ENCODE measurements at places on chromosomes 4 and X.

- DNase-seq, result no peak
Observed at GRCh38 chr4:34516524-34516923, 1727.8 kb downstream of the ARAP2 start.

GRCh38 chr4:86152454-86152853 lies 207.4 kb downstream of the MAPK10 start:
- DNase-seq, result no peak

- no peak for DNase-seq
Observed at GRCh38 chr4:173039617-173040577, 128.7 kb upstream of the GALNT7 start.

- DNase-seq, result peak; percentile 7
Observed at GRCh38 chr4:37953620-37954293, 6.4 kb upstream of the PTTG2 start.

DNA sequence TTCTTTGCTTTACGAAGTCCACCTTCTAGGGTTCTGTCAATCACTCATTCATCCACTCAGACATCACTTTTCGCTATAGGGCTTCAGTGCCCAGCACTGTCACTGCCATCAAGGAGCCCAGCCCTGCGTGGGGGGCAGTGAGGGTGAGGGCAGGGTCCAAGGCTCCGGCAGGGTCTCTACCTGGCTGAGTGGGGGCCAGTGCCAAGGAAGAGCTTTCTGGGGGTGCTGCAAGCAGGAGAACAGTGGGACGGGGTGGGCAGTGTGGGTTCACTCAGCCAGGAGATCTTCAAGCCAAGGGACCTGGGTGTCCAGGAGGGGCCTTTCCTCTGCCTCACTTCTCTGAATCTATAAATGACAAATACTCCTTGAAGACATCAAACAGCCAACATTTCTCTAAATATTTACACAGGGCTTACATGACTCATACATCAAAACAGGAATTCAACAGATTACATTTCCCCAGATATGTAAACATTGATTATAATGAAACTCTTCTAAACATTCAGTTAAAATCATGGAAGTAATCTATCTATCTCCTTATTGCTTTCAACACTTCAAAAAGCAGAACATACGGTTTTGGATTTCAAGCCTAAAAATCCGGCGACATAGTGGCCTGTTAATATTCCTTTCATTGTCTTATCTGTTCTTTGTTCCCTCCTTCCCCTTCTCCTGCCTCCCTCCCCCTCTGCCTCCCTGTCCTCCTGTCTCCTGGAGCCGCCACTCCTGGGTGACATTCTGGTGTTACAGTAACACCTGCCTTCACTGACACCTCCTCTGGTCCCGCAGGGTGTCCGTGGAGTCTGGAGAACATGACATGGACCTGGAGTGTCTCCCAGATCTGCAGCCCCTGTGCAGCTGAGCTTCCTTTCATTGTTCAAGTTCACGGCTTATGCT lies 94.4 kb upstream of the ADRA2C start:
- no peak for DNase-seq

DNA sequence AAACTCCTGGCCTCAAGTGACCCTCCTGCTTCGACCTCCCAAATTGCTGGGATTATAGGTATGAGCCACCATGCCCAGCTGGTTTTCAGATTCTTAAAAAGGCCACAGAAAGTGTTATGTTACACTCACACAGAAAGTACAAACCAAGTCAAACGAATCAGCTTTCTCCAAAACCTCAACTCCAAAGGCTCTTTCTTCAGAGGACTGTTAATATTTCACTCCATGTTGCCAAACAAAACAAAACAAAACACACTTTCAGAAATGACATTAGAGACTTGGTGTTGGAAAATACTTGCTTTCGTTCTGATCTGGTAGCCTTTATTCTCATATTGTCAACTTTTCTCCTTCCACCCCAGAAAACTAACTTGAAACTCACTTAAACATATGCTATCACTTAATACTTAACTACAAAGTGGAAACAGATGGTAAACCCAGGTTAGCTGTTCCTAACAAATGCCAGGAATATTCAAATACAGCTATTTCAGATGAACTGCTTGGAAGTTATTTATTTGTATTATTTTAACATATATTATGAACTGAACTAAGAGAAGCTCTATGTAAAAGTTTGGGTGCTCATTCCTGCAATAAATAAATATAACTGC lies 34.7 kb downstream of the RLIM start:
- no peak for DNase-seq

DNA sequence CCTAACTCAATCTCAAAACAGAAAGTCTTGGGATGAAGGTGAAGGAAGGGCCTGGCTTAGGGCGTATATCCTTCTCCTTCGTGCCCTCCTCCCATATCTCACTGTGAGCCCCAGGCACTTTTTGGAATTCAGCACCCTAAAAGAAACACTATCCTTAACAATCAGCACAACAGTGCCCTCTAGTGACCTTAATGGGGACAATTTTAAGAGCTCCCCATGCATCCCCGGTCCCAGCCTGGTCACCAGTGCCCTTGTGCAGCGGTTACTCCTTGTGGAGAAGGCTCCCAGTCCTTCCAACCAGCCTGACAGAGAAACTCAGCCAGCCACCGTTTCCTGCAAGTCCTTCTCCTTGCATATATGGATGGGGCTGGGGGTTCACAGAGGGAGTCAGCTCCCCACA lies 4.2 kb downstream of the PAK3 start:
- no peak for DNase-seq

DNA sequence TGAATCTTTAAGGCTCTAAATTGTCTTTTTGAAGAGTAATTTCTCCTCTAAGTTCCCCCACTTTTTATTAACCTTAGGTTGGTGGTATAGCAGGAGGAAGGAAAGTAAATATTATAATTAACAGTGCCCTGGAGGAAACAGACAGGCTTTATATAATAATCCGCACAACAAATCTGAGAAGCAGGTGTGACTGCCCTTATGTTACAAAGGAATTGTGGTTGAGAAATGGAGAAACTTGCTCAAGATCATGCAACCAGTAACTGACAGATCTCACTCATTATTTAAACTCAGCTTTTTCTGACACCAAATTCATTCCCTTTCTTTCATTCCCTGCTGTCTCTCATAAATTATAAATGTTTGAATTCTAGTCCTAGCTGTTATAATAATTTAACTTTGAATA lies 282.0 kb downstream of the PPP3CA start:
- no peak for DNase-seq
